ENCODE measurements at places on chromosomes 2 and 18.

DNA sequence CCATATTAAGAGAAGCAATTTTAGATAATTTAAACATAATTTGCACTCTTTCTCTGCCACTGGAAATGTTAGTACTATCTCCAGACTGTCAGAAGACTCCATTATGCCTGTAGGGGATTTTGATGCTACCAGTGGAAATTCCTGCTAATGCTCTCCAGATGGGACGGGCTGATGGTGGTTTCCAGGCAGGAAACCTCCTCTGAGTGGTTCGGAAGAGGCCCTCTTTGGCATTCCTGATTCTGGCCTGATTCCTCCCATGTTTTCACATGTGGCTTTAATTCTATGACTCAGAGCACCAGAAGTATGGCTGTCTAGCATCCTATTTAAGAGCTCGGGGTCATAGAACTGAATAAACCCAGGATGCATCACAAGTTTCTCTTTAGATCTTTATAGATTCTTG is 70.9 kb upstream of the ST6GAL2 start:
- ATAC-seq: no peak

DNA sequence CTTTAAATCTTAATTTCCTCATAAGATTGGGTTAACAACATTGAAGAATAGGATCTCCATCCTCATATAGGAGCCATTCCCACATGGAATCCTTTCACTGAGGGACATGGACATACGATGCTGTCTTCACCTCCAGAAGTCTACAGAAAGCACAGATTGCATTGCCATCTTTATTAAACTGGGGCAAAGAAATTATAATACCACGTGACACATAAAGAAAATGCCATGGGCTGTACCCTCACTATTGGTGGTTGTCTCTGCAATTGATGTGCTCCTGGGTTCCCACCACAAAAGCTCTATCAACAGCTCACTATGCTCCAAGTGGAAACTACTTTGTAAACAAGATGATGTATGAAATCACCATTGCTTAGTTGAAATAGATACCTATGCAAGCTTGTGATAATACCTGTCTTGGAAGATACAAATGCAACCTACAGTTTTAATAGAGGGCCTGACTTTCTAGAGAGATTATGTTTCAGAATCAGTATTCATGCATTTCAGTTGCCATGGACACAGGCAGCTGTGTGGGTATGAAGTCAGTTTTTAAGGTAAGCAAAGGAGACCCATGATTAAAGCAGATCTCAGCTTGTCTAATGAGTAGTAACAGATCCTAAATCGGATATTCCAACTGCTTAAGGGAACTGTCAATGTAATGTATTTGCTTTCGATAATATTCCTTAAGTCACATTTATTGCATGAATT is 337.0 kb downstream of the RAD51AP2 start:
- ATAC-seq: no peak

- ATAC-seq: peak; percentile 51
These were observed at the start of gene PER2 for GRCh38 chr2:238287737-238288649. PER2 (minus strand) TSS chr2:238288610; CDS start chr2:238277936, 10,674 bp downstream.

DNA sequence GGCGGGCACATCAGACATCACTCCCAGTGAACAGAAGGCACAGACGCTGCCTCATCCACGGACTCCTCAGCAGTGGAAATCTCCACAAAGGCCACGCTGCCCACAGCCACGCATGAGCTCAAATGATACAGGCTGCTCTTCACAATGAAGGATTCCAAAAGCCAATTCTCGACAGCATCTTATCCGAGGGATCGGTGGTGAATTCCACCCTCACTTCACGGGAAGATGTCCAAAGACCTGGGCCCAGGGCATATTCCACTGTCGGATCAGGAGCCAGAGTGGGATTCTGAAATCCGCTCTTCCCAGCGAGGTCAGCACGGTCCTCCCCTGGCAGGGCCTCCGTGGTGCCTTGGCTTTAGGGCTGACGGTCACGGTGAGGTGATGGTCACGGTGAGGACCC is 55.8 kb downstream of the EIPR1 start:
- ATAC-seq: no peak

- ATAC-seq: no peak
These were observed 108.1 kb downstream of the ARHGEF33 start for GRCh38 chr2:38997781-38998180.

GRCh38 chr2:170607171-170607570 is 108.0 kb upstream of the SP5 start:
- no peak for ATAC-seq
